ENCODE measurements at places on chromosomes 11 and 22.

DNA sequence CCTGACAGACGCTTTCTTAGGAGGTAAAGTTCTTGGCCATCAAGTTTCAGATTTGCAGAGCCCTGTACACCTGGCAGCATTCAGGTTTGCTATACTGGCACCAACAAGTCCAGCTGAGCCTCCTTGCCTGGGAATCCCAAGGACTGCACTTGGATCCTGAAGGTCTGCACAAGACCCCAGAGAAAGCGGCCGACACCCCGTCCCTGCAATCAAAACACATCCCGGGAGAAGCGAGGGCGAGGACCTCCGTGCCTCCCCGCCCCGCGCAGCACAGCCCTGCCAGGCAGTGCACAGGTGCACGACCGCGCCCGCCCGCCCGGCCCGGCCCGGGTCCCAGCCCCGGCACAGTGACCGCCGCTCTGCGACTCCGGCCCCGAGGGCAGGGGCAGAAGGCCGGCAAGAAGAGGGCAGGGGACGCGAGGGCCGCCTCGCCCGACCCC is 559 bp downstream of the MRTFA start:
- DNase-seq = no peak

GRCh38 chr11:76236092-76236999 is 30.0 kb upstream of the WNT11 start:
- DNase-seq = peak; percentile 62

GRCh38 chr11:76621868-76622267 is 48.7 kb downstream of the LRRC32 start:
- no peak for DNase-seq

DNA sequence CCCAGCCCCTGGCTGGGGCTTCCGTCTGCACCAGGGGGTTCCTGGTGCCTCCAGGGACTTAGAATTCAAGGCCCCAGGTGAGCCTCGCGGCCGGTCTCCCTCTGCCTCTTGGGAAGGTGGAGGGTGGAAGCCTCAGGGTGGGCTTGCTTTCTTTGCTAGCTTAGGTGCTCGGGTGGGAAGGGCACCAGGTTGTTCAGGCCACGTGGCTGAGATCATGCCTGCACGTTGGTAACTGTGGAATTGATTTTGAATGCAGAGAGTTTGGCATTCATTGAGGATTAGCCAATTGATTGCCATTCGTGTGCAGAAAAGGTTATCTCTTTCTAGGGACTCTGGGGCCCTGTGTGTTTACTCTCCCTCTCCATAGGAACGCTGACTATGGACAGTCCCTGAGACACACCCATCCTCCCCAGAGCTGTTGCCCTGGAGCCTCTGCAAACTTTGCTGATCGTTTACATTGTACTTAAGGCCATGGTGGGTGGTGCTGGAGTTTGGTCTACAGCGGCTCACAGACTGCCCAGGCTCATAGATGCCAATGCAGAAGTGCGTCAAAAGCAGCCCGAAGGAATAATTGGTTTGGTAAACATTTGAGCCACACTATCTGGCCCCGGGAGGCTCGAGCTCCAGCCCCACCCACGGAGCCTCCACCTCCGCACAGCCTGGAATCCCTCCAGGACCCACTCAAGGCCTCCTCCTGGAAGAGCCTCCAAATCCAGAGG is 1457.7 kb downstream of the BRD1 start:
- DNase-seq = no peak
